WERI-Rb-1 (cell line): ENCODE measurements at places on chromosomes 5 and 9.

DNA sequence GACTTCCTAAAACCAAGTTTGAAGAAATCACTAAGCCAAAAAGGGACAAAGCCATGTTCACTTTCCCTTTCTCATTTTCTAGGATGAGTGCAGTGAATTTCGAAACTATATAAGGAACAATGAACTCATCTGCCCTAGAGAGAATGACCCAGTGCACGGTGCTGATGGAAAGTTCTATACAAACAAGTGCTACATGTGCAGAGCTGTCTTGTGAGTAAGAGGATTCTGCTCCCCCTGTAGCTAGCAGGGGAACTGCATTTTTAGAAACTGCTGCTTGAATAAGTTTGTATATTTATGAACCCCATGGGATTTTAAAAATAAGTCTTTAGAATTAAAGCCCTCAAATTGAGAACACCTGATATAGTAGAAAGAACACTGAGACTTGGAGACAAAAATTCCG is 42.7 kb upstream of the SPINK14 start:
- DNase-seq = no peak

- no peak for DNase-seq
Measured at GRCh38 chr5:3787604-3788003, 192.0 kb downstream of the IRX1 start.

GRCh38 chr5:61347080-61347479 is 15.0 kb downstream of the ZSWIM6 start:
- DNase-seq = no peak

DNA sequence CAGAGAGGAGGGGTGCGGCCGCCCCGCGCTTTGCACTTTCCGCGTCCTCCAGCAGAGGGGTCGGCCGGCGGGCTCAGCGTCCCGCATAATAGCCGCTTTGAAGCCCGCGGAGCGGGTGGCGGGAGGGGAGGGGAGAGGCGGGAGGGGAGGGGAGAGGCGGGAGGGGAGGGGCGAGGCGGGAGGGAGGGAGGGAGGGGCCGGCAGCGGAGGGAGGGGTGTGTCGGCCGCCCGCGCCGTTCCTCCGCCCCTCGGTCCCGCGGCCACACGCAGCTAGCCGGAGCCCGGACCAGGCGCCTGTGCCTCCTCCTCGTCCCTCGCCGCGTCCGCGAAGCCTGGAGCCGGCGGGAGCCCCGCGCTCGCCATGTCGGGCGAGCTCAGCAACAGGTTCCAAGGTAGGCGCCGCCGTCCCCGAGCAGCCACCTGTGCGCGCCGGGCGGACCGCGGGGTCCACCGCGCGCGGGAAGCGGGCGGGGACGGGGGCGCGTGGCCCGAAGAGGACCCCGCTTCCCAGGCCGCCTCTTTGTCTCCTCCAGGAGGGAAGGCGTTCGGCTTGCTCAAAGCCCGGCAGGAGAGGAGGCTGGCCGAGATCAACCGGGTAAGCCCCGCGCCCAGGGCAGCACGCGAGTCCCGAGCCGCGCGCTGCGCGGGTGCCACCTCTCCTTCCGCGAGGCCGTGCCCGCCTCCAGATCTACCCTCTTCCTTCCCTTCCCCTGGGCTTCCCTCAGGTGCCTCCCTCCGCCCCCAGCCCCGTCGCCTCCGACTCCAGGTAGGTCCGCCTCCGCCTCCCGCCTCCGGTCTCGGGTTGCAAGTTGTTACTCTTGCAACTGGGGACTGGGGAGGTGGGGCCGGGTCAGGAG is at the start of gene AIF1L:
TSS of gene AIF1L (plus strand) at position 263 of the 857 bp plus-strand sequence. CDS start at position 362, 99 bp downstream.
- peak; percentile 88 for DNase-seq

GRCh38 chr9:130229759-130230158 is 35.8 kb upstream of the HMCN2 start:
- DNase-seq = no peak

GRCh38 chr9:94912700-94913249 is 186.3 kb downstream of the AOPEP start:
- DNase-seq = no peak

- DNase-seq = no peak
Measured at GRCh38 chr5:58048954-58049353, 410.9 kb downstream of the PLK2 start.

DNA sequence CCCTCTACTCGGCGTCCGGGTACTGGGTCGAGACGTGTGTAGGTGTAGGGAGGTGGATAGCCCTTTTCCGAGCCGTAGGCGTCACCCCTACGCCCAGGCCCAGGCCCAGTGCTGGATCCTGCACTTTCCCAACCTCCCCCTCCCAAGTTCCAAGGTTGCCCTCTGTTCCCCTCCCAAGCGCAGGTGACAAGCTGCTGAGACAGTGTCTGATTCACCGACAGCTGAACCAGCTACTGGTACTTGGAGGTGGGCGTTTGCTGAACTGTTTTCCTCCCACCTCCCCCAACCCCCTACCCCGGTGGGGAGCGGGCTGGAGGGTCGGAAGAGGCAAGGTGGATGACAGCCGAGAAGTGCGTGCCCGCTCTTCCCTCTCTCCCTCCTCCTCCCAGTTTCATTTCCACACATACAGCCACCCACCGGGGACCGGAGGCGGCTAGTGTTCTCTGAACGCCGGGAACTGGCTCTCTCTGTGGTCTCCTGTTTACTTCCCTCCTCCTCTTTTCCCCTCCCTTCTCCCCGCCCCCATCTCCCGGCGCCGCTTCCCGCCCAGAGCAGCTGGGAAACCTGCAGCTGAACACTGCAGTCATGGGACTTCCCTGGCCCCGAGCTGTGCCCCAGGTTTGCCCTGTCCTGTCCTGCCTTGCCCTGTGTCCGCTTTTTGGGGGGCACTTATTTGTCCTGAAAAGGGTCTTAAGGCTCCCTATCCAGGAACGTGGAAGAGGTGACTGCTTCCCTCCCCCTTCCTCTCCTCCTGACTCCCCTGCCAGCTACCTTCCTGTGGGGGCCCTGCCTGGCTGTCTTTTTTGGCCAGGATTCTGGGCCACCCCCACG is 6.2 kb upstream of the KLF9 start:
- DNase-seq = peak; percentile 95

DNA sequence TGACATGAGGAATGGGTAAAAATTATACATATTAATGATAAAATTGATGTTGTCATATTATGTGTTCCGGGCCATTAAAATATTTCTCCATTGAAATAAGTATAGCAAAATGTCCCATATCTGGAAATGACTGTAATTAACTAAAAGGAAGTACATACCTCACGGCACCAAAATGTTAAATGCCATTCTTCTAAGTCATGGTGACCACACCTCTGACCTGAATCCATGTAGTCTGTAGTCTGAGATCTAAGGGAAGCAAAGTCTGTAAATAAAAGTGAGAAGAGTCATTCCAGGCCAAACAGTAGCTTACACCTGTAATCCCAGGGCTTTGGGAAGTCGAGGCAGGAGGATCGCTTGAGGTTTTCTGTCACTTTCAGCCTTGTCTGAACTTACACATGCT is 8.7 kb upstream of the GDA start:
- DNase-seq = no peak

GRCh38 chr9:106583751-106584150 is 279.2 kb upstream of the ZNF462 start:
- DNase-seq = no peak

DNA sequence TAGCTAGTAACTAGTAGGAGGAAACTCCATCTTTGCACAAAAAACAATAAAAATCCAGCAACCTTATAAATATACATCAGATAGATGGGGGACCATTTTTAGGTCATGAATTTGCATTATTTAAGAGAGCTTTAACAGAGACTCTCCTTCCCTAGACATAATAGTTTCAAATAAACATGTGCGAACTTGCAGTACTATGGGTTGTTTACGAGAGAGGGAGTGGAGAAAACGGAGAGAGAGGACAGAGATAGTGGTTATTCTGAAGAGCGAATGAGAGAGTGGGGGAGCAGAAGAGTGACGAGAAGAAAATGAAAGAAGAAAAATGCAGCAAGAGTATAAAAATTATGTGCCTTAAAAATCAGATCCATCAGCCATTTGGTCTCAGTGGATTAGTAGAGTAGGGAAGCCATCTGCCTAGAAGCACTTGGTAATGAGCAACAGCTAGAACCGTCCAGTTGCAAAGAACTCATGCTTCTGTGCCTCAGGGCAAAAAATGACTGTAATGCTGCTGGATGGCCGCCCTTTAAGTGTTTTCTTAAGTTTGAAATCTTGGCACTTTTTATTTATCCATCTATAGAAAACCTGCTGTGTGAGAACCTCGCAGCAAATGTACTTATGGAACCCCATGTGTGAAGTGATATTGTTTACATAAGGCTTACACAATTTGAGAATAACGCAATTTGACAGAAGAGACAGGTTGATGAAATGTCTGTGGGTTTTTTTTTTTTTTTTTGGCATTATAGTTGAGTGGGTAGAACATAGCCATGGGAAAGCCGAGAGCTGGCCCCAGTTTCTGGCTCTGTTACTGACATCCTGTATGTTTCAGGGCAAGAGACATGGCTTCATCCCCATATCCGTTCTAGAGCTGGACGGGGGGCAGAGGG is 95.6 kb upstream of the ZNF608 start:
- DNase-seq = no peak

GRCh38 chr9:21813575-21814473 is 11.4 kb downstream of the MTAP start:
- DNase-seq = peak; percentile 57

GRCh38 chr5:126450346-126450745 is 27.1 kb downstream of the GRAMD2B start:
- DNase-seq = no peak

GRCh38 chr5:56095579-56096102 is 100.9 kb upstream of the IL6ST start:
- DNase-seq = no peak

DNA sequence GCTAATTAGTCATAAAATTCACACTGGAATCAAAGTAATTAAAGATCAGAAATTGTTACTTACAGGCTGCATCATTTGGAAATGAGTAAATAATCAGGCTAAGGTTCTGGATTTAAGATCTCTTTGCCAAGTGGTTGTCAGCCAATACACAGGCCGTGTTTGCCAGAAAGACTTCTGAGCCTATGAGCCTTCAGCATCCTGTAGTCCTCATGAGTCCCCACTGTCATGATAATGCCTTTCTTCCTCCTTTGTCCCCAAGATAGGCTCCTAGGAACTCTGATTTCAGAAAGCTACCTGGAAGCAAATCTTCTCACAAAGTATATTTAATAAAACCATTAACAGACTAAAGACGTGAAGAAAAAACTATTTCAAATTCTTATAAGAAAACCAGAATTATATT is 810.5 kb downstream of the DNAH5 start:
- DNase-seq = no peak

- no peak for DNase-seq
Measured at GRCh38 chr5:111548992-111549649, 36.8 kb upstream of the STARD4 start.

- DNase-seq = no peak
Measured at GRCh38 chr9:115264313-115264712, 146.4 kb upstream of the TNC start.

DNA sequence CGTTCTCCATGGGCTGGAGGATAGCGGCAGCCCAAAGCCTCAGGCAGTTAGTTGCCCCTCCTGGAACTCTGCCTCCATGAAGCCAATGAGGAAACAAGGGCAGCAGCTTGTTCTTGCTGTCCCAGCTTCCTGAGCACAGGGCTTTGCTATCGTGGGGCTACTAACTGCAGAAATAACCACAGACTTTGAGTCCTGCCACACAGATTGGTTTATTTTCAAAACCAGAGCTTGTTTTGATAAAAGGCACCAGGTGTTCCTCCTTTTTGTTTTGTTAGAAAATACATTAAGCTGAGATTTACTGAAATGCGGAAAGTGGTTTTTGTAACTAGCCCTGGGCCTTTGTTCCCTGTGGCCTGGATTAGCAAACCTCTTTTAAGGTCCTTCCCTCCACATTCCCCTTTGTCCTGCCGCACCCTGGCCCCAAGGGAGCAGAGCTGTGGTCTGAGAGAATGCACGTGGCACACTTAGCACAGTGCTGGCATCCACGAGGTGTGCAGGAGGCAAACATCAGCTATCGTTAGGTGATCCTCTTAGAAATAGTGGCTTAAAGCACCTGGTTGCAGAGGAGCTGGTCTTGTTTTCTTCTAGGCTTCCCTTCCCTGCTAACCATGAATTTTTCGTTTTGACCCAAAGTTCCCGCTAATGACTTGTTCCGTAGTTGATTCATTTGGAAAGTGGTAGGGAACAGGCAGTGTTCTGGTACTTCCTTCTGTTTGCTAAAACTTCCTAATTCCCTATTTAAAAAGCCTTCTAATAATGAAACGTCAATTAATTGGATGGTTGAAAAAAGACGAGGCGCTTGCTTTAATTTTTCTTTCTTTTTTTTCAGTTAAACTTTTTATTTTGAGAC is 21.5 kb downstream of the MVB12B start:
- no peak for DNase-seq

DNA sequence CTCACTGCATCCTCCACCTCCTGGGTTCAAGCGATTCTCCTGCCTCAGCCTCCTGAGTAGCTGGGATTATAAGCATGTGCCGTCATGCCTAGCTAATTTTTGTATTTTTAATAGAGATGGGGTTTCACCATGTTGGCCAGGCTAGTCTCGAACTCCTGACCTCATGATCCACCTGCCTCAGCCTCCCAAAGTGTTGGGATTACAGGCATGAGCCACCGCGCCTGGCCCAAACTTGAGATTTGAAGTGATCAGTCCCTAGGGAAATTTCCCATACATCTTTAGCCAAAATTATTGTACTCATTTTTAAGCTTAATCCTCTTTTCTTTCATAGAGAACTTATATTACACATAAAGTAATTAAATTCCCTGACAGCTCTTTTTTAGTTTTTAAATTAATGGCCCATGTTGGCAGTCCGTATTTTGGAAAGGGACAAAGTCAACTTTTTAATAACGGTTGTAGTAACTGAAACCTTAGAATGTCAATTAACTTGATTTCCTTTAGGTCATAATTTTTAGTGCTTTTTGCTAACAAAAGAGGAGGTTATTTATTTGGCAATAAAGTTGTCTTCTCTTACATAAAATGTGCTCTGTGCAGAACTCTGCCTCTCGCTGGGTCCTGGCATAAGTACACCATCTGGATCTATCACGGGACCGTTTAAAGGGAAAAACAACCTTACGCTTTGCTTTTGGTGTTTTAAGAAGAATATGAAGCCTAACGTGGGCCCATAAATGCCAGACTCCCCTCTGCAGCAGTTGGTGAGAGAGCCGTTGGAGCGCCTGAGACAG is 142.3 kb upstream of the OTULINL start:
- DNase-seq = no peak

- DNase-seq = no peak
Measured at GRCh38 chr5:176371621-176372539, 6.6 kb downstream of the ARL10 start.

DNA sequence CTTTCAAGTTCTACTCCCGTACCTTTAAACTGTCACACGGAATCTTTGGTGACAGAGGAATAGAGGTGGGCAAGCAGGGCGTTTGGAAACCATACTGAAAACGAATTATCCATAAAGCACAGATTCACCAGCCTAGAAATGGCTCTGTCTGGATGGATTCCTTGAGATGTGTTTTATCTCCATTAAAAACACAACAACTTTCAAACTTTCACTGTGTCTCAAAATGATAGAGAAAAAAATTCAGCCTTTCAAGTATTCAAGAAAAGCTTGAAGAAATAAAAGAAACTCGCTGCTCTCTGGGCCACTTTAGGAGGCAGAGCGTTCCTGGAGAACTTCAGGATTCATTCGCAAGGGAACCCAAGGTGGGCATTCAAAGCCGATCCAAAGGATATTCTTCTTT is 589 bp upstream of the THBS4 start:
- no peak for DNase-seq
